Tongue (tissue), 3 donors: ENCODE measurements at places on chromosomes 13 and 19. TPM values are rescaled to one million over a fixed set of nuclear protein-coding genes. Genes with fewer than 3 reads are reported as not detected.

COX6B1 gene
- total RNA-seq, result 440 TPM

CYP2A6 gene
- total RNA-seq, result not detected

FUT3 gene
- total RNA-seq, result 10.8 TPM

DNA sequence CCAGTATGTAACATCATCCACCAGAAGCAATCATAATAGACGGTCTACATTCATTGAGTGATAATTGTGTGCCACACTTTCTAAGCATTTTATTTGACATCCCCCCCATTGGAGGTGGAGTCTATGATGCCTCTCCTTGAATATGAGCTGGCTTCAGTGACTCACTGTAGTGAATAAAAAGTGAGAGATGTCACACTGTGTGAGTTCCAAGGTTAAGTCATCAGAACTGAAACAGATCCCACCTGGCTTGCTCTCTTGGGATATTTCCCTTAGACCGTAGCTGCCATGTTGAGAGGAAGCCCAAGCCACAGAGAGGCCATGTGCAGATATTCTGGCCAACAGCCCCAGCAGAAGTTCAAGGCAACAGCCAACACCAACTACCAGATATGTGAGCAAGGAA is 12.6 kb downstream of the RTBDN start:
- no peak for DNase-seq

DNA sequence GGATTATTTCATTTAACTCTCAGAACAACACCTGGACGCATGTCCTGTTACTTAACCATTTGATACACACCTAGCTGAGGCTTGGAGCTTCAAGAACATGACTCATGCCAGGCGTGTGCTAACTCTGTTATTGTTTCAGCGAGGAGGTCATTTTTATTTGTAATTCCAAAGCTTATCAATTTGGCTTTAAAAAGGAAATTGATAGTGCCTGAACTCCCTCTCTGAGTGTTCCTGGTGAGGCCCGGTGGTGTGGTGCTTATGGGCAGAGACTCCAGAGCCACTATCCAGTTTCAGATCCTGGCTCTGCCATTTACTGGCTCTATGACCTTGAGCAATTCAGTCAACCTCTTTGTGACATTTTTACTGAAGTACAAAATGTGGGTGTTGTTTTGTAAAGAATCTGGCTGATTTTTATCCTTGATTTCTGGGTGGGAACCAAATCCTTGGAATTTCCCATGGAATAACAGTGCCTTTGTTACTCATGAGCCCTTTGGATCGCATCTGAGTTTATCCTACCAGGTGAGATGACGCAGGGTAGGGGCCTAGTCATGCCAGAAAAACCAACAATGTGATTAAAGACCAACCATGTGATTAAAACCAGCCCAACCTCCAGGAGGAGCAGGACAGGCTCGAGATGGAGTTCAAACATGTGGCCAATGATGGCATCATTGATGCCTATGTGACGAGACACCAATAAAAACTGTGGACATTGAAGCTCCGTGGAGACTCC is 198.8 kb downstream of the MYO16 start:
- no peak for DNase-seq

S1PR4 gene
- total RNA-seq, result 1.0 TPM

DNA sequence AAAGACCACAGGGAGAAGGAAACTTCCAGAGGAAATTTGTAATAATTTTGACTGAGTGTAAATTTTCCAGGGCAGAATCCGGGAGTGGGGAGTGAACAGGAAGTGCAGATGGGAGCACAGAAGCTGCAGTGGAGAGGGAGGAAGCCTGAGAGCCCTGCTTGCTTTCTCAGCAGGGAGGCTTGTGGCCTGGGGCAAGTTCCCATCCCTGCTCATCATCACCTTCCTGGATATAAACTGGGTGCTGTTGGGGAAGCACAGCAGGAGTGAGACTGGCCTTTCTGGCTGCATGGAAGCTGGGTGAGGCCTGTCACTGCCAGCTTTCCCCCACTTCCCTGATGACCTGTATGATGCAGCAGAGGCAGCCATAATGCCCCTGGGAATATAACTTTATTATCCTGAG is 532.9 kb downstream of the SLITRK6 start:
- DNase-seq, result no peak

NLRP11 gene
- not detected for total RNA-seq

KLK4 gene
- total RNA-seq, result not detected

- no peak for DNase-seq
These were observed 595.4 kb downstream of the DIAPH3 start for GRCh38 chr13:59568306-59568705.

- DNase-seq, result no peak
These were observed 2.5 kb upstream of the TMEM190 start for GRCh38 chr19:55373993-55374757.

CGB1 gene
- not detected for total RNA-seq

MADCAM1 gene
- total RNA-seq, result 1.1 TPM

DNA sequence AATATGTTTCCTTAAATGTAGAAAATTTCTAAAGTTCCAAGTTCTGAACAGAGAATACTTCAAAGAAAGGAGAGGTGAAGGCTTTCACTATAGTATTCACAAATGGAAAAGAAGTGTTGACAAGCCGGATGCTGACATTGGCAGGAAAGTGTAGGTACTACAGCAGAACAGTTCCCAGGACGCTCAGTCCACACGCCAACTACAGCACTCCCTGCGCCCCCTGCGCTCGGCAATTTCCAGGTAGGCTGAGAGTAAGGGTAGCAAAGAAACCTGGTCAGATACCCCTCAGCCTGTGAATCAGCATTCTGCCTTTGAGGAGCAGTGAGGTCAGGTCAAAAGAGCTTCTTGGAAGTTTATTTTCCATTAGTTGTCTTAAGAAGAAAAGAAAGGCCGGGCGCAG is 115.3 kb downstream of the NALCN start:
- peak; percentile 33 for DNase-seq

DNA sequence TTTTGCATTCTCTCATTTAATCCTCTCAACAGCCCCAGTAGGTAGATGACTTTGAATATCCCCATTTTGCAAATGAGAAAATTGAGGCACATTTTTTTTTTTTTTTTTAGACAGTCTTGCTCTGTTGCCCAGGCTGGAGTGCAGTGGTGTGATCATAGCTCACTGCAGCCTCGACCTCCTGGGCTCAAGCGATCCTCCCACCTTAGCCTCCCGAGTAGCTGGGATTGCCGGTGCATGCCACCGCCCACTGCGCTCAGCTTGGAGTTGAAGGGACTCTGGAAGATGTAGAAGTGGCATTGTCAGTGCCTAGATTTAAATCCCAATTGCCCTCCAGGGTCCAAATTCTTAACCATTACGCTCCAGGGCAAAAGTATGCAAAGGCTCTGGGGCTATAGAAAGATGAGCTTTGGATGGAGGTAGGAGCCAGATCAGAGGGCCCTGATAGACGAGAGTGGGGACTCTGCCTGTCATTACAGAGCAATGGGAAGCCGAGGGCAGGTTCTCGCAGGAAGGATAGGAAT is 813 bp upstream of the MCOLN1 start:
- no peak for DNase-seq

GAS6 gene
- 85.8 TPM for total RNA-seq

DNA sequence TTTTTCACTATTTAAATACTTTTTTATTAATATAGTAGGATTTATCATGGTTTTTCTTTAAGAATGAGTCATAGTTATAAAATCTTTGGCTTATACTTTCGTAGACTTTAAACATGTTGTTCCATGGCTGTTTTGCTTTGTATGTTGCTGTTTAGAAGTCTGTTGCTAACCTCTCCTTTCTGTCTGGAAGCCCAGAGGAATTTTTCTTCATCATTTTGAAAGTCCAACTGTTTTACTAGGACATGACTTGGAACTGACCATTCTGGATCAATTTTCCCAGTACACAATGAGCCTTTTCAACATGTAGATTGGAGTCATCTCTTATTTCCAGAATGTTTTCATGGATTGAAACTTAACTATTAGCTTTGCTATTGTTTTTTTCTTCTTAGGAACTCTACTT is 7.9 kb downstream of the CAB39L start:
- DNase-seq, result no peak

DNA sequence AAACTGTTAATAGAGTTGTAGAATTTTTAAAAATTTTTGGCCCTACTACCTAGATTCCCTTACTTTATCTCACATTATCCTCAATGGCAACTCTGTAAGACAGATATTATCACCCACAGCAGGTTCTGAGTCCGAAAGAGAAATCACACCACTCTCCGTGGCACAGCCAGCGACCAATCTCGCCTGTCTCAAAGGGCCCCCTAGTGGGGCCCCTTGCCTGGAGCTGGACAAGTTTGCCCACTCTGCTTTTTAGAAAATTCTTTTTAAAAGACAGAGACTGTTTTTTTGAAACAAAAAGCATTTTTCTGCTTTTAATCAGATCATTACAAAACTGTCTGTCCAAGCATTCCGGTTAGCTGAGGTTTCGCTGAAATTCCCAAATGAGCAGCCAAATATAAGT is 21.7 kb downstream of the PHF11 start:
- DNase-seq, result no peak

DNA sequence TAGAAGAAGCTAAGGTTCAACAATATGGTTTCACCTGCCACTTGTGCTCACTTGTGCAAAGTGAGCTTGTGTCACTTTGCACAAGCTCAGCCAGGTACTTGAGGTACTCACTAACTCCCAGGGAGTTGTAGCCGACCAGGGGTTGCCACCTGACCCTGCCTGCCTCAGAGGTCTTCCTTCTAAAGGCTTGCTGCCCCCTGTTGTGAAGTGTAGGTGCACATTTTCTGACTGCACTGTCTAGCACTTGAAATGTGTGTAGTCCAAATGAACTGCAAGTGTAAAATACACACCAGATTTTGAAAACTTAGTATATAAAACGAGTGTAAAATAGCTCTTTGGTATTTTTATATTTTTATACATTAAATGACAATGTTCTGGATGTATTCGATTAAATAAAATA is 230.8 kb downstream of the DLEU7 start:
- DNase-seq, result no peak

GRCh38 chr19:17379221-17379631 is 2.1 kb upstream of the PLVAP start:
- no peak for DNase-seq

SHISA7 gene
- total RNA-seq, result not detected

DNA sequence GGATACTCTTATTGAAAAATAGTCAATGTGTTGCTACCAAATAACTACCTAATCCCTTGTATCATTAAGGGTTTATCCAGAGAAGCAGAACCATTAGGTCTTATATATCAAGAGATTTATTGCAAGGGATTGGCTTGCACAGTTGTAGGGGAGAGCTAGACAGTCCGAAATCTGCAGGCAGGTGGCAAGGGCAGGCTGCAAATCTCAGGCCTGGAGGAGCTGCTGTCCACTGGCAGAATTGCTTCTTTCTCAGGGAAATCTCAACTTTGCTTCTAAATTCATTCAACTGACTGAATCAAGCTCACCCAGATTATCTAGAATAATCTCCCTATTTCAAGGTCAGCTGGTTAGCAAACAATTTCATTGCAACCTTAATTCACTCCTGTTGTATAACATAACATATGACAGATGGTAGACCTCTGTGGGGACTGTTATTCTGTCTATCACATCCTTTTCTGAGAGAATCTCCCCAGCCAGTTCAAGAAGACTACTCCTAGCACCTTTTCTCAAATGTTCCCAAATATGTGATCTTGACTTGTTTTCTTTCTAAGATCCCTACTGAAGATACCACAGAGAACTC is 194.2 kb downstream of the NHLRC3 start:
- no peak for DNase-seq

GRCh38 chr13:110232756-110233155 is 74.2 kb downstream of the COL4A1 start:
- DNase-seq, result no peak

DNA sequence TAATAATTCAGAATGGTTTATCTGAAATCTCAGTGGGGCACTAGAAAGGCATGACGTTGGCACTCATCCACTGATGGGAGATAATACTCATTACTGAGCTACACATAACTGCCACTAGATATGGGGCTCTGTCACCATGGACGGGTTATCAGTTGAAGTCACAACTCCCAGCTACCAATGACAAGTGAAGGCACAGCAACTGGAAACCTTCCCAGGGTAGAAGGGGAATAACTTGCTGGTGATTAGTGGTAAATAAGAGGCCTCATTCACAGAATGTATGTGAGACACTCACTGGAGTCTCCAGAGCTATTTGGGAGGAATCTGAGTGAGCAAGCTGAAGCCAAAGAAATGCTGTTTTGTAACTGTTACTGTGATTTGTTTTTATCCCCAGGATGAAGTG is 249.6 kb downstream of the ENOX1 start:
- DNase-seq, result no peak

- DNase-seq, result no peak
These were observed 8.0 kb downstream of the RXFP2 start for GRCh38 chr13:31747291-31747690.

- no peak for DNase-seq
These were observed 536.5 kb downstream of the KCTD12 start for GRCh38 chr13:76349700-76350099.

- DNase-seq, result peak; percentile 78
These were observed 30.1 kb downstream of the WDFY2 start for GRCh38 chr13:51614350-51614786.

ELANE gene
- total RNA-seq, result 3.5 TPM

FCAR gene
- total RNA-seq, result 2.6 TPM

DNA sequence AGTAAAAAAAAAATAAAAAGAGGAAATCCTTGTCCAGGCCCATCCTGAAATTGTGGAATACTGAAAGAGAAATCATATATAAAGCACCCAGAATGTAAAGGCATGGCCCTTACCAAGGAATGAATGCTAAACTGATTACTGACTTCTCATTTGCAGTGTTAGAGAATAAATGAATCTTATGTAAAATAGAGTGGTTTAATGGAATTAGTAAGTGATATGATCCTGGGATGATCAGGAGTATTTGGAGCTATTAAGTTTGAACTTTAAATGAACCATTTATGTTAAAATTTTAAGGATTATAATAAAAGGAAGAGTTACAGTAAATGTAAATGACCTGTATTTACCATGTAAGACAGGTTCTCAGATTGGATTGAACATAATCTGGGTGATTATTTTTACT is 75.4 kb downstream of the PDS5B start:
- no peak for DNase-seq

AMH gene
- 1.4 TPM for total RNA-seq

GAPDHS gene
- not detected for total RNA-seq

- DNase-seq, result no peak
These were observed 787 bp downstream of the TIMM29 start for GRCh38 chr19:10929402-10929794.

GPR4 gene
- 0.31 TPM for total RNA-seq

ZNF492 gene
- total RNA-seq, result 1.6 TPM

GRCh38 chr13:96229356-96229755 is 139.4 kb downstream of the HS6ST3 start:
- no peak for DNase-seq

GRCh38 chr19:13958043-13958442 is 5.7 kb downstream of the DCAF15 start:
- DNase-seq, result no peak

FREM2 gene
- total RNA-seq, result 25.3 TPM

DNA sequence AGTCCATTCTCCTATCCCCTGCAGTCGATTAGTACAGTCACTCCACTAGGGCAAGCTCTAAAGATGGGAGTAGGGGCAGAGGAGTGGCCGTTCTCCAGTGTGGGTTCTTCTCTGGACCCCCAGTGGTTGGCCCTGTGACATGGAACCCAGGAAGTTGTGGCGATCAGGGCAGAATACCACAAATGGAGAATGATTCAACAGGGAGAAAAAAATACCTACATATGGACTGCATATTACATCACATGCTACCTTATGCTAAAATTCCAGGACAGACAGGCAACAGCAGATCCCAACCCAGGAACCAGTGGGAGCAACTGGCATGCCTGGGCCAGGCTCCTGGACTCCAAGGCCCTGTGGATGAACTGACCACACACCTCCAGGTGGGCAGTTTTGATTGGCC is 20.4 kb downstream of the POU2F2 start:
- DNase-seq, result no peak
